ENCODE measurements at places on chromosomes 5 and 9.

DNA sequence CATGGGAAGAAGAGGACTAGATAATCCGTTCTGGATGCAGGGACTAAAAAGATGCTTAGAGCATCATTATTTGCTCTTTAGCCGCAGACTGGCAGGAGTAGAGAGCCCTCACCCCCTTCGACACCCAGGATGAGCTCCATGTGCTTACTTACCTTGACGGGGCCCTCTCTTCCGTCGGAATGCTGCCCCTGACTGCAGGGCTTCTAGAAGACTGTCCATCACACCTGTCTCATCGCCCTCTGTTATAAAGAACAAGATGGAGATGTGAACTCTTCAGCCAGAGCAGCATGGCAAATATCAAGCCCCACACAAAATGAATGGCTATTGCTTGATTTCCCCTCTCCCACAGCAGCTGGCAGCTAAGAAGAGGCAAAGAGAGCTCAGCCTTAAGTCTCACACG lies 35.1 kb downstream of the PCDHGC5 start:
- no peak for DNase-seq

DNA sequence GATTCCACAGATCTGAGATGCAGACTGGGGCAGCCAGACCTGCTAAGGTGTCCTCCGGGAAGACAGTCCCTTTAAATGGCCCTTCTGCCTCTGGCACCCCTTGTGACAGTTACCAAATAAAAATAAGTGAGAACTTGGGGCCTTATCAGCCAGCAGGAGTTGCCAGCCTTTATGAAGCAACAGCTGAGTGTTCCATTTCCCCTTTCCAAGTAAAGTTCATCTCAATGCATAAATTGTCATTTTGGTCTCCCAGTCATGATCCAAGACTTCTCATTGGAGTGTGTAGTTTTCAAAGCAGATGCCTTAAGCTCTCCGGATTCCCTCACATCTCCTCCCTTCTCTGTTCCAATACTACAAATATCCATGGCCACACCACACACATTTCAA lies 4.1 kb downstream of the PTCH1 start:
- no peak for DNase-seq

- no peak for DNase-seq
Observed at GRCh38 chr5:153569036-153569435, 78.6 kb downstream of the GRIA1 start.

DNA sequence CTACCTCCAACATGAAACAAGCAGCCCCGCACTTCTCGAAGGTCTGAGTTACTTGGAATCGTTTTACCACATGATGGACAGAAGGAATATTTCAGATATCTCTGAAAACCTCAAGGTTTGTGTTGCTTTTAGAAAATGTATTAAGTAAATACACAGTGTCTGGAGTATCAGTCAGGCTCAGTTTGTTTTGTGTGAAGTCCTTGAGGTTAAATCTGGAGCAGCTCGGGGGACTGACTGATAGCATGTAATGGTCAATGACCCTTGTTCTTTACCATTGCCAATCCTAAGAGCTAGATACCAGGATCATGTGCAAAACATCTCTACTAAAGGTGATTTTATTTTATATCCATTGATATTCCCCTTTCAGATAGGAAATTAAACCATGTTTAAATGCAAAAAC lies 26.9 kb upstream of the LNPEP start:
- DNase-seq, result no peak

- DNase-seq, result no peak
Observed at GRCh38 chr5:16723821-16724220, 107.0 kb upstream of the RETREG1 start.

DNA sequence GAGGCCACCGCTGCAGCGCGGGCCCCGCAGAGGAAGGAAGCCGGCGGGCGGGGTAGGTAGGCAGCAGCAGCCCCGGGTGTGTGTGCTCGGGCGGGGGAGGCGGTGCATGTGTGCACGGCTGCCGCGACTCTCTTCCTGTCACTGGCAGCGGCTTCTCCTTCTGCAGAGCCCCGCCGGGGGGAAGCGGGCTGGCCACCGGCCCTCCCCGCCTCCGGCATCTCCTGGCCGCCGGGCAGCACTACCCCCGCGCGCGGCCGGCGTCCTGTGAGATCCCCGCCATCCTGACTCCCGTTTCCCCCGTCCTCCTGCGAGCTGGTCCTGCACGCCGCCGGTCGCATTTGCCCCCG lies 315 bp downstream of the PIK3R1 start:
- no peak for DNase-seq

GRCh38 chr5:174920906-174921550 lies 196.6 kb downstream of the MSX2 start:
- no peak for DNase-seq

DNA sequence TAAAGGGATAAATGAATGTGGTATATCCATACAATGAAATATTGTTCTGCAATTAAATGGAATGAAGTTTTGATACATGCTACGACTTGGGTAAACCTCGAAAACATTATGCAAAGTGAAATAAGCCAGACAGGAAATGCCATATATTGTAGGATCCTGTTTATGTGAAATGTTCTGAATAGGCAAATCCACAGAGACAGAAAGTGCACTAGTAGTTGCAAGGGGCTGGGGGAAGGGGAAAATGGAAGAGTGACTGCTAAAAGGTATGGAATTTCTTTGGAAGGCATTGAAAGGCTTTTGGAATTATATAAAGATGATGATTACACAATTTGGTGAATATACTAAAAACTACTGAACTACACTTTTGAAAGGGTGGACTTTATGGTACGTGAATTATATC lies 97.0 kb downstream of the FOXD1 start:
- no peak for DNase-seq

DNA sequence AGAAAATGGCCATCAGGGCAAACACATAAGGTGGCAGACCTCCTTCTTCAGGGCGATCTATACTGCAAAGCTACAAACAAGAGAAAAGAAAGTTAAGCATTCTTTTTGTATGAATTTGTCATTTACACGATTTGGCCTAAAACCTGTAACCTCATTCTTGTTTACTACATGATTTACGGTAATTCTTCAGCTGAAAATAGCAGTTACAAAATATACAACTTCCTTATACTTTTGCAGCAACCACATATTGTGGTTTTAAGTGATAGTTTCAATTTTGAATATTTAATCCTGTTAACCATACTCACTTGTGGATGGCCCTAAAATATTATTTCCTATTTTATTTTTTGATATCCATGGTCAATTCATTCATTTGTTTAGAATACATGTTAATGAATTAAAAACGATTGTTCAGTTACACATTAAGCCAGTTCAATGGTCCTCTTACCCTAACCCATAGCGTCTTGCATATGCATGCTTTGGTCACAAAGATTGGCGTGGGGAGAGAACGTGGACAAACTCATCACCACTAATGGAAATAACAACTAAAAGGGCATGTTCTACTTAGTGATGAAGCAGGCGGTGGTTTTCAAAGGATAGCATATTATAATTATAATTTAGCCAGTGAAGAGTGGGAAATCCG lies 16.6 kb downstream of the TUT7 start:
- DNase-seq, result no peak

DNA sequence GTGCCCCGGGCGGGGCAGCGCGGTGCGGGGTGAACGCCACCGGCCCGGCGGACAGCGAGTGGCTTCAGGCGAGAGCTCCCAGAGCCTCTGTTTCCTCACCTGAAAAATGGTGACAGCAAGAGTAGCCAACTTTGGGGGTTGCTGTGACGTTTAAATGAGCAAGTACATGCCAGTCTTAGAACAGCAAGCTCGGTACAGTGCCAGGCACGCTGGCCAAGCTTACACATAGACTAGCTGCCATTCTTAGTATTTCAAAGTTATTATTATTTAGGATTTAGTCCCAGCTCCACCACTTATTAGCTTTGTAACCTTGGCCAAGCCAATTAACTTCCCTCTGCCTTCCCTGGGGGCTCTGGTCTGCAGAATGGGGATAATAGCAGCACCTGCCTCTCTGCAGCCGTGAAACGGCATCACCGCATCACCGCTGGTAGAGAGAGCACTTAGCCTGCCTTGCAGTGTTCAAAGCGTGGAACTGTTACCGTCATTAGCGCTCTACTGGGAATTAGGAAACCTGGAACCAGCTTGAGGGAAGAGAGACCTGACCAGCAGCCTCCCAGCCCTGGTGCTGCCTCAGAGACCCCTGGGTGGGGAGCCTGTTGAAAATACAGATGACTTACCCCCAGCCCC lies at the start of gene C9orf50:
TSS of gene C9orf50 (minus strand) at position 433 of the 627 bp plus-strand sequence. CDS start 527 bp downstream, outside the sequence.
- DNase-seq, result no peak

- no peak for DNase-seq
Observed at GRCh38 chr5:33921002-33921401, 15.2 kb upstream of the RXFP3 start.

DNA sequence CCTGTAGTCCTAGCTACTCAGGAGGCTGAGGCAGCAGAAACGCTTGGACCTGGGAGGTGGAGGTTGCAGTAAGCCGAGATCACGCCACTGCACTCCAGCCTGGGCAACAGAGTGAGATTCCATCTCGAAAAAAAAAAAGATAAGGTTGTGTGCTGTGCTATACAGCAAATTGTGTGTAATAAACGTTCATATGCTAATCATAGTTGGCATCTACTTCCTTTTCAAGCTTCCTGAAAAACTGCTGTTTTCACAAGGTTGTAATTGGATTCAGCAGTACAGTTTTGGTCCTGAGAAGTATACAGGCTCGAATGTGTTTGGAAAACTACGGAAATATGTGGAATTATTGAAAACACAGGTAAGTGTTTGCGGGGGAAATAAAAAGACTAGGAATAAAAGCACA lies 25.5 kb downstream of the OTULINL start:
- no peak for DNase-seq

DNA sequence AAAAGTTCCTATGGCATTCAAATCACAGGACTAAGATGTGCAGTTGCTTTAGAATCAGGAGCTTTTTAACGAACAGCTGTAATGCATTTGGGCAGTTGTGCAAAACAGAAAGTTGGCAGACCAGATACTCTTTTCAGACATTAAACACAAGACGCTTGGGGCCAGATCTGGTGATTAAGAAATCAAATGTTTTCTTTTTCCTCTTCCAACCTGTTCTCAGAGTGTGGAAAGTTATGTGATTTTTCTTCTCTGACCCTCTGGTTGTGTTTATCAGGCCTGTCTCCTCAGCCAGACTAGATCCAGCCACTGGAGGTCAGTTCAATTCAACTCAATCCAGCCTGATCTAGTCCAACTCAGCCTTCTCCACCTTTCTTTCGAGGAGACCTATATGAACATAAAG lies 298.5 kb upstream of the PCSK5 start:
- no peak for DNase-seq

- no peak for DNase-seq
Observed at GRCh38 chr9:259405-260404, 45.0 kb downstream of the DOCK8 start.

DNA sequence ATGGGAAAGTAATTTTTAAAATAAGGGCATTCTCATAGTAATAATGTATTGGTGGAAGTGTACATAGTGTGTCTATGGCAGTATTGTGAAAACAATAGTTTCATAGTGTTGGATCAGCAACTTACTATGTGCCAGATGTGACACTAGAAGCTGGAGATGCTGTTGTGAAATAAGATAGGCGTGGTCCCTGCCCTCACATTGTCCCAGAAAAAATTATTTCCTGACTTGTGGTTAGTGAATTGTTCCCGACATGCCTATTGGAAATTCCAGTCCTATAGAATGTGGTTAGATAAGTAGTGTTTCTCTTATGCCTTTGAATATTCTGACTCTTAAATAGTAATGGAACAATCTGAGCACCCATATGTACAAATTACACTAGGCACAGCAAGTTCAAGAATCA lies 55.3 kb upstream of the MTAP start:
- DNase-seq, result peak; percentile 72

- no peak for DNase-seq
Observed at GRCh38 chr5:149794041-149794440, 63.9 kb downstream of the PPARGC1B start.

- DNase-seq, result no peak
Observed at GRCh38 chr5:166977911-166978422, 1313.5 kb upstream of the WWC1 start.

GRCh38 chr9:5971740-5972139 lies 43.7 kb downstream of the RANBP6 start:
- no peak for DNase-seq

- DNase-seq, result peak; percentile 44
Observed at GRCh38 chr5:56415356-56415765, 182.2 kb upstream of the ANKRD55 start.

GRCh38 chr5:74556006-74556405 lies 84.5 kb downstream of the ENC1 start:
- DNase-seq, result no peak

- no peak for DNase-seq
Observed at GRCh38 chr9:83435301-83435700, 102.9 kb downstream of the FRMD3 start.

GRCh38 chr9:23747088-23748075 lies 78.7 kb downstream of the ELAVL2 start:
- no peak for DNase-seq

- DNase-seq, result no peak
Observed at GRCh38 chr9:36092509-36093215, 43.9 kb upstream of the GLIPR2 start.

DNA sequence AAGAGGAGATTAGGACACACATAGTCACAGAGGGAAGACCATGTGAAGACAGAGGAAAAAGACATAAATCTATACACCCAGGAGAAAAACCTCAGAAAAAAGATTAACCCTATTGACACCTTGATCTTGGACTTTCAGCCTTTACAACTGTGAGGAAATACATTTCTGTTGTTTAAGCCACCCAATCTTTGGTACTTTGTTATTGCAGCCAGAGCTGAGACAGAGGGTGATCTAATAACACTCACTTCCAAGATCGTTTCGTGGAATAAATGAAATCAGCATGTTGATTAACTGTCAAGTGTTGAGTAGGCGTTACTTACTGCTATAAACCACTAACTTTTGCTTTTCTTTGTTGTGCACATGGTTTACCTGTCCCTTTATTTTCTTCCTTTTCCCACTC lies 361.2 kb upstream of the RIOK2 start:
- no peak for DNase-seq

- DNase-seq, result no peak
Observed at GRCh38 chr5:109786206-109786855, 96.6 kb downstream of the MAN2A1 start.

GRCh38 chr9:131969469-131969989 lies 110.1 kb downstream of the MED27 start:
- no peak for DNase-seq

DNA sequence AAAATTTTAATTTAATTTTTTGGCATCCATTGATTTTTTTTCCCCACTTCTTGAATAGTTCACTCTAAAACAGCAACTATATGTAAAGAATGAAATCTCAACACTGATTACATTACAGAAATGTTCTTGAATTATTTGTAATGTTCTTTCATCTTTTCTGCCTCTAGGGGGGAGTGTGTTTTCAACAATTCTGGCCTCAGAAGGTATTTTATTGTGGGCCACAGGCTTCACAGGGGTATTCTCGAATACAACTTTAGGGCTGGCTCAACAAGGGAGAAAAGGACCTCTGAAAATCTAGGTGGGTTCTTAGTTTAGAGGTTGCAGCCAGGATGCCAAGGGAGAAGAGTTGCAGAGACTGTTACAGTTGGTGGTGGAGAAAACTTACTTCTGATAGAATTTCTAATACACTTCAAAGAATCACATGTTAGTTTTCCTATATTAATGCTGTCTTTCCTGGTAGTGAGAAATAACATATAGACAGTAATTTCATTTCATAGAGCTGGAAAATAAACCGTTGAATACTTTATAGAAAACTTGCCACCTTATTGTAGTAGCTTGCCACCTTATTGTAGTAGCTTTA lies 3.6 kb upstream of the NPR3 start:
- no peak for DNase-seq

GRCh38 chr9:108543251-108543778 lies 312.5 kb downstream of the ACTL7B start:
- DNase-seq, result no peak

- no peak for DNase-seq
Observed at GRCh38 chr9:131468031-131468430, 34.7 kb upstream of the POMT1 start.

Measured in fibroblast of skin of left quadriceps (primary cell).